ENCODE measurements at places on chromosomes 6 and 20. TPM values are rescaled to one million over a fixed set of nuclear protein-coding genes. Genes with fewer than 3 reads are reported as not detected.

- DNase-seq, result no peak
These were observed 545 bp upstream of the VSX1 start for GRCh38 chr20:25082498-25082873.

GRCh38 chr6:125129354-125129753 is 24.2 kb upstream of the TPD52L1 start:
- DNase-seq, result no peak

- no peak for DNase-seq
These were observed 188.1 kb upstream of the CEP162 start for GRCh38 chr6:84415517-84415916.

GRCh38 chr6:114115652-114116051 is 144.7 kb upstream of the HDAC2 start:
- DNase-seq, result no peak

- DNase-seq, result no peak
These were observed 143.6 kb downstream of the ALDH8A1 start for GRCh38 chr6:134806180-134806798.

DNA sequence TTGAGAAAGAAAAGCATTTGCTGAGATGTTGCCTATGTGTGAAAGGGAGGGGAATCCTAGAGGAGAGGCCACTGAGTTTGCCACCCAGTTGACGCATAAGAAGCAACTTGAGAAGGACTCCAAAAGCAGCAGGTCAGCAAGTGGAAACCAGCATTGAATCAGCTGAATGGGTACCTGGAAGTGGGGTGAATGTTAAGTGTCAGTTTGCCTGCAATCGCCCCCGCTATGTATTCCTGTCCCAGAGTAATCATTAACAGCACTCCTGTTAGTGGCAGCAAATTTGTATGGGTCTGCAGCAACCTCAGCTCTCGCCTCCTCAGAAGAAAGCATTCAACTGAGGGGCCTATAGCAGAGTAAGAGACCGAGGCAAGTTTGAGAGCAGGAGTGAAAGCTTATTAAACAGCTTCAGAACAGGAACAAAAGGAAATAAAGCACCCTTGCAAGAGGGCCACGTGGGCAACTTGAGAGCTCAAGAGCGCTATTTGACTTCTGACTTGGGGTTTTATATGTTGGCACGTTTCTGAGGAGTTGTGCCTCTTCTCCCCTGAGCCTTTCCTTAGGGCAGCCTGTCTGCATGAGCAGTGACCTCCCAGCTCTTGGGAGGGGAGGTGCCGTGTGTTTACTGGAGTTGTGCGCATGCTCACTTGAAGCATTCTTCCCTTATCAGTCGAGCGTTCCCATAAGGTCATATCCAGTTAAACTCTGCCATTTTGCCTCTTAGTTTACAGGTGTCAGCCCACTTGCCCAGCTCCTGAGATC is 122.6 kb upstream of the PHACTR1 start:
- DNase-seq, result no peak

- DNase-seq, result no peak
These were observed 139.9 kb downstream of the MYB start for GRCh38 chr6:135320721-135321621.

Gene KIAA0408
- total RNA-seq, result not detected

Gene HDGFL1
- not detected for total RNA-seq

Gene TRDN
- total RNA-seq, result not detected

Gene ADGRF5
- not detected for total RNA-seq
